GM23338 (cell line): ENCODE measurements at places on chromosomes 2 and 18. TPM values are rescaled to one million over a fixed set of nuclear protein-coding genes. Genes with fewer than 3 reads are reported as not detected.

Gene C1D
- 36.6 and 39.7 TPM in 2 replicates for polyA plus RNA-seq

DNA sequence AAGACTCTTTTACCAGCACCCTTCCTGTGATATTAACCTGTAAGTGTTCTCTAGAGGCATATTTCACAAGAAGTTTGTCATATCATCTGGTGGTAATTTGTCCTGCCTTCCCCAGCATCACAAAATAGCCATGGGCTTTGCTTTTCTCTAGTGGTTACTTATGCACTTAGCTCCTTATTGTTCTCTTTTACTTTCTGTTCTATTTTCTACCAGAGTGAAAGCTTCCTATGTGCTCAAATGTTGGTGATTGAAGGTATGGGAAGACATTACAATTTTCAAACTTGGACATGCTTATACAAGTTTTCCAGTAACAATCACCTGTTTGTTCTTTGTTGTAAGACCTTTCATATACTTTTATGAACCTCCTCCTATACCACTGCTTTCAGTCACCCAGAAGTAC is 87.0 kb upstream of the KCNH7 start:
- H3K27me3 ChIP-seq = no peaks in the 10 kb centered on the region
- H3K4me3 ChIP-seq = no peak overlapping the region
- no peak for DNase-seq
- no peaks in the 10 kb centered on the region for H3K4me1 ChIP-seq
- no peak overlapping the region for H3K27ac ChIP-seq

DNA sequence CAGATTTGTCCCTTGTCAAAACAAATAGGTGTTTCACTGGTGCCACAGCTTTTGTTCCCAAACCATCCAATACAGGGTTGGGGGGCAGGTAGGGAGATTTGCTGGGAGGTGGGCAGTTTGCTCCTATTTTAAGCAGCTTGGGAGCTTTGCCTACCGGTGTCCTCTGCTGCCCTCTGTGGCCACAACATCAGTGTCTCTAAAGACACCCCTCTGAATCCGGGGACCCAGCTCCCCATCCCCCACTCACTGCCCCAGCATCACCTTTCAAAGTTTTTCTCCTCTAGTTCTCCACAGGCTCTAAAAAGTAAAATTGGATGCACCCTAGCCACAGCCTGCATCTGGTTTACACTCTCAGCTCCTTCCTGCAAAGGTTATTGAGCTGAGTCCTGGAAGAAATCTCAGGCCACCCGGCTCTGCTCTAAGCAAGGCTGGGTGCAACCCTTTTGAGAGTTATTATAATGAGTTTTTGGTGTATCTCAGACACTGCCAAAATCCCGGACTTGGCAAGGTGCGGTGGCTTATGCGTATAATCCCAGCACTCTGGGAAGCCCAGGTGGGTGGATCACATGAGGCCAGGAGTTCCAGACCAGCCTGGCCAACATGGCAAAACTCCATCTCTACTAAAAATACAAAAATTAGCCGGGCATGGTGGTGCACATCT is 2.9 kb upstream of the EPAS1 start:
- H3K36me3 ChIP-seq = no peaks in the 10 kb centered on the region
- DNase-seq = peak; percentile 85
- H3K4me1 ChIP-seq = peaks cover 14% of the 10 kb centered on the region
- no peak overlapping the region for H3K27ac ChIP-seq

Gene SAG
- polyA plus RNA-seq = not detected in 2 replicates

Gene EGR4
- 0.23 TPM in 1 of 2 replicates, not detected in the other for polyA plus RNA-seq
